ENCODE measurements at places on chromosomes 4 and X.

DNA sequence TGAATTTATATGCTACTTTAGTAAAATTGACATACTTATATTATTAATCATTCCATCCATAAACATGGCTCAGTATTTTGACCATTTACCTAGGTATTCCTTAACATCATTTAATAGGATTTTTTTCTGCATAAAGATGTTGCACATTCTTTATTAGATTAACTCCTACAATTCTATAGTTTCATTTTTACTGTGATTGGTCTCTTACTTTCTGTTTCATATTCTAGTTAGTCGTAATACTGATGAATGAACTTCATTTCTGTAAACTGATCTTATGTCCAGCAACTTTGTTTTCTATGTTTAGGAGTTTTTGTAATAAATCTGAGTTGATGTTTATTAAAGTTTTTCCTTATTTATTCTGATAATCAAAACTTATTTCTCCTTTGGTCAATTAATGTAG, 278.2 kb upstream of the CXXC4 start:
- DNase-seq, result no peak

DNA sequence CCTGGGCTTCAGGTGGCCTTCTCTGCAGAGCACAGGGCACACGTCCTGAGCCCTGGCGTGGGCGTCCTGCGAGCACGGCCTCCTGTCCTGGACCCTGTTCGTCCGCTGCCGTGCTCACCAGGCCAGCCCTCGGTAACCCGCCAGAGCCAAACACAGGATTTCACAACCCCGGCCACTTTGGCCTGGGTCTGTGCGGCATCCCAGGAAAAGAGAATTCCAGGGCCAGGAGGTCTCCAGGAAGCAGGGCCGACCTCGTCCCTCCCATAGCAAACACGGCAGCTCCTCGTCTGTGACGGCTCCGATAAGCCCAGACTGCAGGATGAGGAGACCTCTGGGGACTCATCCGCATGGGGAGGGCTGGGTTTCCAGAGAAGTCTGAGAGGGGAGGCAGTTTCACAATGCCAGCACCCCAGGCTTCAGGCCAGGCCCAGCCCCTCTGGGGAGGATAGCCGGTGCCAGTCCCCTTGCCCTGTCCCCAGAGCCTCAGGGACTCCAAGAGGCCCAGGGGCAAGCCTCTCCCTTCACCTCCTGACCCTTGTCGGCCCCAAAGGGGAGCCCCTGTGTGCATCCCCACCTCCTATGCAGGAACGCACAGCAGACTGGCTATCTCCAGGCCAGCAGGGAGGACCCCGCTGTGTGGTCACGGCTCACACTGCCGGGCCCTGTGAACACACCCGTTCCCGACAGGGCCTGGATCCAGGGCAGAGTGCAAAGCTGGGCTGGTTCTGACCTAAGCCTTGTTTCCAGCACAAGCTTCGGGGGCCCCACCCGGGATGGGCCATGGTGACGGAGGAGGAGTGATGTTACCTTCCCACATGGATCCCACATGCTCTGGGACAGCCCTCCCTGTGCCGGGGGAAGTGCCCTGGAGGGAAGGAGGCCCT, 22.3 kb upstream of the HTRA3 start:
- no peak for DNase-seq

- DNase-seq, result no peak
Measured at GRCh38 chr4:113446019-113446418, 315.5 kb downstream of the CAMK2D start.

DNA sequence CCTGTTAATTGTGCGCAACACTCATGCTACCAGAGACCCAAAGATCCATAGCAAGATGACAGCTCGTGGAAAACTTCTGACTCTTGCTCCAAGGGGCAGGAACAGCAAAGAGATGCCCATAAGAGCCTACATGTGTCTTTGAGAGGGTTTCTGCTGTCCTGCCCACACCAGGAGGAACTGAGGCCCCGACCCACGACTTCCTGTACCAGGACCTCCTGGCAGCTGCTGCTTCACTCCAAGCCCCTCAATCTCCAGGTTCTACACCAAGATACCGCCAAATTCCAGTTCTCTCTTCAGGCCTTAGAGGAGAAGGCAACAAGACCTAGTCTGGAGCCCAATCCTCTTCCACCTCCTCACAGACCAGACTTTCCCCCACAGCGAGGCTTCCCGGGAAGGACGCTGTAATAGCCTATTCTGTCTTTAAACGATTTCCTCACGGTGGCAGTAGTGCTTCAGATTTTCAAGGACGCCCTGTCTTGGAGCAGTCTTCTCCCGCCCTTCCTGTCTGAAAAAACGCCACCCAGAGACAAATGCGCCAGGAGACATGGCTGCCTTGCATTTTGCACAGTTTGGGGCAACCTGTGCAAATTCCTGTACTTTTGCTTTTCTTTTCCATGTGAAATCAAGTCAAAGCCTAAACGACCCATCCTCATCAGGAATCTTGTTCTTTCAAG, 230.2 kb upstream of the STK26 start:
- DNase-seq, result no peak

DNA sequence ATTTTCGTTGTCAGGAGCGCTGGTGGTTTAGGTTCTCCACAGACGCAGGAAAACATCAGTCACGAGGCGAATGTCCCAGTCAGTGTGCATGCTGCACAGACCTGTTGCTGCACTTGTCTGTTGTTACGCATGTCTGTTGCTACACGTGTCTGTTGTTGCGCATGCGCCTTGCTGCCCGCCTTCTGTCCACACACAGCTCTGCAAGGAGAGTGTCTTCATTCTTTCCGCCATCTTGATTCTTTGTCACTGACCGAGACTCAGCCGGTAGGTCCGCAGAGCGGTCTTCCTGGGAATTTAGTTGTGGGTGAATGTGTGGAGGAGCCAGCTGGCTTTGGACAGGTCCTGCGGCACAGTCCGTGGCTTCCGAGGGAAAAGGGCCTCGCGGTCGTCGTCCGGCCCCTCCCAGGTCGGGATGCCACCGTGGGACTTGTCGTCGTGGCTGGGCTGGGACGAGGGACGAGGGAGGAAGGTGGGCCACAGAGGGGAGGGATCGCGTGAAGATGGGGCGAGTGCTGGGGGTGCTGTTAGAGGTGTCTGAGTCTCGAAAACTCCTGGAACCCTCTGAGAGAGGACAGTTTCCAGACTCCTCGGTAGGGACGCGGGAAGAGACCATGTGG, at the start of gene PAGE2B:
TSS of gene PAGE2B (plus strand) at position 180 of the 617 bp plus-strand sequence. CDS start 1,012 bp downstream, outside the sequence.
- no peak for DNase-seq

DNA sequence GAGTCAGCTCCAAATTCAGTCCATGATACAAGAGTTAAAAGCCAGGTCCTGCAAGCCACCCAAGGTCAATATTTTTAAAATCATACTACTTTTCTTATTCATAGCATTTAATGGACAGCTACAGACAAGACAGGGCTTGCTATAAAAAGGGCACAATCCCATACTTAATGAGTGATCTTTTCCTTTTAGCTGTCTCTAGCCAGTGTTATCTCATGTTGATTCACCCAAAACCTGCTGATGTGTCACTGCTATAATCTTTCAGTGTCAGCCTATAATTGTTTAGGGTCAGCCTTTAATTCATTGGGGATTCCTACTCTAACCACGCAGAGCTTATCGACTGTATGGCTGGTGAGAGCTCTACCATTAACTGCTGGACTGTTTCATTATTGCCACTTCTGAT, 51.2 kb upstream of the HCCS start:
- DNase-seq, result no peak

- no peak for DNase-seq
Measured at GRCh38 chr4:108213723-108214122, 45.0 kb upstream of the LEF1 start.

- no peak for DNase-seq
Measured at GRCh38 chr4:73683456-73683855, 56.9 kb upstream of the CXCL8 start.

- no peak for DNase-seq
Measured at GRCh38 chrX:75038925-75039324, 113.7 kb upstream of the NEXMIF start.

DNA sequence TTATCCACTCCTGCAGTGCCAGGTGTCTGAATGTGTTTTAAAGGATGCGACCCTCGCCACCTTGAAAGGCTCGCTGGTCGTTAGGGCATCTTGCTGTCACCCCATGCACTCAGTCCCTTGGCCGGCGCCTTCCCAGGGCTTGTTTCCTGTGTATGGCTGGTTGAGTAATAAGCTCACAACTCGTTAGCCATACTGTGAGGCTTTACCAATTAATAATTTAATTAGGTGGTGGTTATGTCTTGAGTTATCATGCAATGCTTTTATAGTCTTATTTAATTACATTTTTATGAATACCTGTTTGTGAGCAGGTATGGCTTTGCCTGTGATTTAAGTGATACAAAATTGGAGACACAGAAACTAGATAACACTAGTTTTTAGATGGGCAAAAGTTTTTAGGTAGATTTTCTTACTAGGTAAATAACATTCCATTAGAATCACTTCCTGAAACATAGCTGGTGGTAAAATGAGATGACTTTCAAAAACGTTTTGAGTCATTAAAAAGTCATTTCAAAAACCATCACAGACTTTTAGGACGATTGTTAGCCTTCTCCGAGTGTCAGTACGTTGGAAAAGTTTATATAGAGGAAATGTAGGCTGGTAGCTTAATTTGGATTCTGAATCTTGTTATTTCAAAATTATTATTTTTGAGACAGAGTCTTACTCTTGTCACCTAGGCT, 18.2 kb downstream of the PTTG2 start:
- no peak for DNase-seq

GRCh38 chrX:108399418-108400165, 38.6 kb downstream of the COL4A6 start:
- DNase-seq, result no peak

DNA sequence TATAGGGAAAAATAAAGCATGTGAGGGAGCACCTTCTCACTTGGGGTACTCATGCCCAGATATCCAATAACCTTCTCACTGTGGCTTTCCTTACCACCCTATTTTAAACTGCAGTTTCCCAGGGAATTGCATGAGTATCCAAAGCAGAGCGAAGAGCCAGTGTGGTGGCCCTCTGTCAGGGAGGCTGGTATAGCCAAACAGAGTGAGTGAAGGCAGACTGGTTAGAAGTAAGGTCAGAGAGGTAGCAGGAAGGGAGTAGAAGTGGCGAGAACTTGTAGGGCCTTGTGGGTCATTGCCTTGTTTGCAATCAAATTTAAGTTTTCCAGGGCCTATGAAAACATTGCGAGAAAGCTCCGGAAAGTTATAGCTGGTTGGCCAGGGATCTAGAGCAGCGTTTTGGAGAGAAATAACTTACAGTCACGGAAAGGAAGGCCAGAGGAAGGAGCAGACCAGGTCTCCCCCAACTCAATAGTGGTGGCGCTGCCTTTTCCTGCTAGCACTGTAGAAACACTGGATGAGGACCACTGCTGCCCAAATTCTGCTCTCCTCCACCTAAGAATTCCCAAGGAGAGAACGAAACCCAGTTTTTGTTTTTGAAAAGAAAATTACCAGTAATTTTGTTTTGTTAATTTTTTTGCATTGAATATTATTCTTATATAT, 77.2 kb downstream of the PDLIM5 start:
- no peak for DNase-seq

GRCh38 chr4:87030755-87031441, 96.1 kb downstream of the AFF1 start:
- no peak for DNase-seq

GRCh38 chr4:86928400-86929255, 6.2 kb upstream of the AFF1 start:
- DNase-seq, result no peak

GRCh38 chrX:119427024-119427794, 28.1 kb downstream of the SLC25A43 start:
- no peak for DNase-seq

DNA sequence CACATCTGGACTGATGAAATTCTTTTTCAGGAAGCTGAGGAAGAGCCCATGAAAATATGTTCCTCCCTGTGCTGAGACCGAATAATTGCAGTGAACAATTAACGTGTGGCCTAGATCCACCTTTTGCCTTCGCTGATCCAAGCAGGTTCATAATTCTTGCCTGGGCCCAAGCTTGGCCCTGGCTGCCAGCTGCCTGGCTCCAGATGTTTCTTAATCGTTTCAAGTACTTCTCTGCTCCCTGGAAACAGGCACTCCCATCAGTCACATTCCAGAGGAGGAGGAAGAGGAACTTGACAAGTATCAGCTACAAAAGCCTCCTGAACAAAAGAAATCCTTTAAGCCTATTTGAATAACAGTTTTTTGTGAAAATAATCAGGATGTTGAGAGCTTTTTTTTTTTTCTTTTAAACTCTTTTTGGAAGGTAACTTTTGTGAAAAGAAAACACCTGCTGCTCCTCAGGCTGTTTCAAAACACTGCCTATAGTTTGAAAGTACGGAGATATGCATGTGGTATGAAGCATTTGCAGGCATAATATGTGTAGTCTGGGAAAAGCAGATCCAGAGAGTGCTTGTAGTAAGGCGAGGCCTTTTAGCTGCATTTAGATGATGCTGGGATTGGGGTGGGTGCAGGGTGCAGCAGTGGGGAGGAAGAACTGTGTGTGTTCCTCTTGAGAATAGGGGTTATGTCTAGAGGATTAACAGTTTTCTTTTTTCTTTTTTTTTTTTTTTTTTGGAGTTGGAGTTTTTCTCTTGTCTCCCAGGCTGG, 154.4 kb downstream of the PTTG2 start:
- no peak for DNase-seq

DNA sequence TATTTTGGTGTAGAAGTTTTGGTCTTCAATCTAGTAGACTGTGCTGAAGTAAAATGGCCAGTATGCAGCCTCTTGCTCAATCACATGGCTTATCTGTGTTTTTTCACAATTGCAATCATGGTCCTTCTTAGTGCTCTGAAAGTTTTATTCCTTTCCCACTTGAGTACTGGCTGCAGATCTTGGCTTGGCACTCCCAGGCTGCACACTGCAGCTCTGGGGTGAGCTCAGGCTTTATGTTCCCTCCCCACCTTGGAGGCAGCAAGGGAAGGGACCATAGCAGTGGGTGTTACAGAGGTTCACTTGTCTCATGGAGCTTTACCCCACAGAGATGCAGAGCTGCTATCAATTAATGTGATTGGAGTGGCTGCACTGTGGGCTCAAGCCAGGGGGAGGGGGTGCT, 156.0 kb downstream of the TENT5D start:
- no peak for DNase-seq

- no peak for DNase-seq
Measured at GRCh38 chrX:132692066-132692465, 203.2 kb upstream of the MBNL3 start.

GRCh38 chr4:155974996-155975395, 21.3 kb upstream of the CTSO start:
- DNase-seq, result no peak

GRCh38 chr4:181376058-181376457, 867.1 kb upstream of the TENM3 start:
- no peak for DNase-seq

DNA sequence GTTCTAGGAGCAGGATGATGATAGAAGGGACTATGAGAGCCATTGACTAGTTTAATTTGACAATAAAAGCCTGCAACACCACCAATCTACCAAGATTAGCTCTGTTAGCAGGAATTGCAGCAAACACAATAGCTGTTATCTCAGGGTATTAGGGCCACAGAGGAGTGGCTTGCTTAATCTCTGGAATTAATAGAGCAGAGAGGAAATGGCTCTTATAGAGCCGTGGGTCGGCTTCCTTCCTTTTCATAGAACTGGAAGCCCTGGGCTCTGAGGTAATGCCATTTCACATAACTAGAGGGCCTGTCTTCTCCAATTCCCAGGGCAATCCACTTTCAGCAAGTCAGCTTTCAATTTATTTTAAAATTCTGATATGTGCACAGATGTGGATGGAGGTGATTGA, 83.0 kb downstream of the MAMLD1 start:
- DNase-seq, result no peak
